Stimulated activated CD4-positive, alpha-beta T cell treated with anti-CD3 and anti-CD28 coated beads, Interleukin-12 subunit alpha, Interleukin-12 subunit beta, amount 100 ng/mL, for 24 hours (primary cell): ENCODE measurements at places on chromosomes 5 and 9.

GRCh38 chr5:2141254-2142000 is 258.7 kb upstream of the IRX4 start:
- no peak for DNase-seq

GRCh38 chr9:109307380-109308240 is 13.2 kb downstream of the EPB41L4B start:
- no peak for DNase-seq

DNA sequence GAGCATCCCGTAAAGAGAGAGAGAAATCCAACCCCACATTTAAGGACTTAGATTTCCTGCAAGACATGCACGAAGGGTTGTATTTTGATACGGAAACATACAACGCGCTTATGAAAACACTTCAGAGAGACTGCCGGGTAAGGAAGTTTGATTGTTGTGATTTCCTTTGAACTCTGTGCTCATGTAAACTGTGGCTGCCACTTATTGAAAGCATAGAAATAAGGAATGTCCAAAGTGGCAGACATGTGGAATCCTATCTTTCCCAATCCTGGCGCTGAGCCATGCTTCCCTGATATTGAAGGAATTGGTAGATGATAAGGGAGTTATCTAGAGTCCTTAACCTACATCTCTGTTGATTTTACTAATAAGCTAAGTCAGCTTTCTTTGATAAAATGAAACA is 119.4 kb downstream of the PRKACG start:
- DNase-seq = no peak

- DNase-seq = no peak
Observed at GRCh38 chr5:173853370-173854131, 34.6 kb upstream of the CPEB4 start.

- no peak for DNase-seq
Observed at GRCh38 chr5:143267186-143267585, 136.3 kb downstream of the NR3C1 start.

GRCh38 chr9:73357607-73358006 is 205.9 kb downstream of the ANXA1 start:
- DNase-seq = no peak

DNA sequence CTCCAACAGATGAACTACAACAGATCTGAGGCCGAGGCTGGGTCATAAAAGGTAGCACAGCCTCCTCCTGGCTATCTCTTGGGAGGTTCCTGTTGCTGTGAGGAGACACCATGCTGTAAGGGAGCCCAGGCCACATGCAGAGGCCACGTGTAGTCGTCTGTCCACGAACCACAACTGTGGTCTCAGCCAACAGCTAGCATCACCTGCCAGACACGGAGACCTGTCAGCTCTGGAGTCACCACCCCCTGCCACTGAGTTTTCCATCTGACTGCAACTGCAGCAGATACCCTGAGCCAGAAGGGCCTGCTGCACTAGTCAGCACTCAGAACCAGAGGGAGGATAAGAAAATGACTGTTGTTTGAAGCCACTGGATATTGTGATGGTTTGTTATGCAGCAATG is 12.7 kb upstream of the GOLM1 start:
- DNase-seq = no peak

DNA sequence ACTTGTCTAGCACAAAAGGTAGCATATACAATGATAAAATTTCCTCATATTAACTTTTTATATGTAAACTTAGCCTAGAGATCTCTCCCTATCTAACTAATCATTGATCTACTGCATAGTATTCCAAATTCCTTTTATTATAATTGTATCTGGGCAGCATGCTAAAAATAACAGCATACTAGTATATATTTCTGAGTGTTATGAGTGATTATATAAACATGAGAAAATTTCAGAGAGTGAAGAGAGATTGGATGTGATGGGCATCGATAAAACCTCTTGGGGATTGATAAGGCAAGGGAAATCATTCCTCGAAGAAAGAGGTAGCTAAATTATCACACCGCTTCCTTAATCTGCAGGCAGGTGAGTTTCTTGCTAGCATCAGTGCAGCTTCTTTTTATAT is 158.2 kb downstream of the HMHB1 start:
- no peak for DNase-seq

DNA sequence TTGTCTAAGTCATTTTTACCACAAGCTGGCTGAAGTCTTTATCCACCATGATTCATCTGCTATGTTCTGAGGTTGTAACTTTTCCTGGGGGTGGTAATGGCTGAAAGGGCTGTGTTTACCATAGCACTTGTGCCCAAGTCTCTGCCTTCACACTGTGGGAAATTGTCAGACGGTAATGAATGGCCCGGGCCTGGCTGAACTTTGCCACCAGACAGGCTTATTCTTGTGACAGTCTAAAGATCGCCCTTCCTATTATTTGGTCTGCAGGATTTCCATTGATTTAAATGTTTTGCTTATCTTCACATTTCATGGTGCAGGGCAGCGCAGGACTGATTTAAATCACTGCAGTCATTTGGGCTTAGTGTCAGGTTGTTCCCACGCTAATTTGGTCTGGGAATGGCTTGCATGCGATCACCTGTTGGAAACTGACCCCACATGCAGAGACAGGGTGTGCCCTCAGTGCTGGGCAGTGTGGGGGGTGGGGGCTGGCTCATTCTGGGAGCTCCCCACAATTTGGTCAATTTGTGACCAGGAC is 109.3 kb upstream of the ICE1 start:
- no peak for DNase-seq

- no peak for DNase-seq
Observed at GRCh38 chr5:76547891-76548524, 75.2 kb downstream of the F2RL2 start.
